Heart left ventricle (tissue), 16 donors: ENCODE measurements at places on chromosomes 6 and 20.

GRCh38 chr6:14707971-14708465 is 537.9 kb upstream of the JARID2 start:
- no peak for DNase-seq
- H3K36me3 ChIP-seq, result no peaks in the 10 kb centered on the region
- no peak overlapping the region for H3K4me3 ChIP-seq
- H3K27me3 ChIP-seq, result no peaks in the 10 kb centered on the region
- peaks cover 42% of the 10 kb centered on the region for H3K4me1 ChIP-seq
- no peak overlapping the region for H3K27ac ChIP-seq

DNA sequence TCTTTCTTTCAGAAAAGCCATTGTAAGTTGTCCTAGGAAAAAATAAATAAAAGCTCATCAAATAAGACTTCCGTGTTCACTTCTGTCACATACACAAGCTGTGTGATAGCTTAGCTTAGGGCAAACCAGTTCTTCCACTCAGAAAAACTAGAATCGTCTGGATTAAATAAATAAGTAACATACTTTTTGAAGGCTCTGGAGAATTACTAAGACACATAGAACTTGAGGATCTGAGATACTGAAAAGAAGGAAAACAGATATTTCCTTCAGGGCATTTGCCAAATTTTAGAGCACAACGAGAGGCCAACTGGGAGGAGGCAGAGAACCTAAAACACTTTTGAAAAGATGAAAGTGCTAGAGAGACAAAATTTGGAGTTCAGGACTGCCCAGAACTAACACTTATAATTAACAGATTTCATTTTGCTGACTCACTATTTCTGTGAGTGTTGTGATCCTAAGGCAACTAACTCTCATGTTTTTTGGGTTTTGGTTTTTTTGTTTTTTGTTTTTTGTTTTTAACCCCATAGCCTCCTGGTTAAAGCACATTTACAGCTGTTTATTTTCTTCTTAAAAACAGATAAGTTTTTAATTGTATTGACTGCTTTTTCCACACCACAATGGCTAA is 38.7 kb upstream of the THEMIS start:
- no peaks in the 10 kb centered on the region for H3K4me1 ChIP-seq
- no peak overlapping the region for H3K4me3 ChIP-seq
- no peaks in the 10 kb centered on the region for H3K36me3 ChIP-seq
- H3K27ac ChIP-seq, result no peak overlapping the region
- DNase-seq, result no peak

DNA sequence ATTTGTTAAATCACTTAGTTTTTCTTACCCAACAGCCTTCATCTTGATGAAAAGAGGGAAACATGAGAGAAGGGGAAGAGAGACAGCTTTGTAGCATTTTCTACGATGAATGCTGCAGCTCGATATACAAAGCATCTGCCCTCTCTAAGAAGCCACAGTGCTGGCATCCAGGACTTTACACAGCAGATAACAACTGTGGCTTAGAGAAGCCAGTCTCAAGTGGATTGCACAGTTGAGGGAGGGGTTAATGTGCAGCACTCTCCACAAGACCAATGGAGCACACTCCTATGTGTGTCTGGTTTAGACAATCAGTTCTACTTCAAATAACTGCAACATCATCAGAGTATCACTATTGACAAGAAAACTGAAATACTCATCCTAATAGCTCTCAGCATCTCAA is 5.8 kb downstream of the C6orf120 start:
- no peaks in the 10 kb centered on the region for H3K27me3 ChIP-seq
- H3K27ac ChIP-seq, result no peak overlapping the region
- H3K4me3 ChIP-seq, result no peak overlapping the region
- DNase-seq, result no peak

DNA sequence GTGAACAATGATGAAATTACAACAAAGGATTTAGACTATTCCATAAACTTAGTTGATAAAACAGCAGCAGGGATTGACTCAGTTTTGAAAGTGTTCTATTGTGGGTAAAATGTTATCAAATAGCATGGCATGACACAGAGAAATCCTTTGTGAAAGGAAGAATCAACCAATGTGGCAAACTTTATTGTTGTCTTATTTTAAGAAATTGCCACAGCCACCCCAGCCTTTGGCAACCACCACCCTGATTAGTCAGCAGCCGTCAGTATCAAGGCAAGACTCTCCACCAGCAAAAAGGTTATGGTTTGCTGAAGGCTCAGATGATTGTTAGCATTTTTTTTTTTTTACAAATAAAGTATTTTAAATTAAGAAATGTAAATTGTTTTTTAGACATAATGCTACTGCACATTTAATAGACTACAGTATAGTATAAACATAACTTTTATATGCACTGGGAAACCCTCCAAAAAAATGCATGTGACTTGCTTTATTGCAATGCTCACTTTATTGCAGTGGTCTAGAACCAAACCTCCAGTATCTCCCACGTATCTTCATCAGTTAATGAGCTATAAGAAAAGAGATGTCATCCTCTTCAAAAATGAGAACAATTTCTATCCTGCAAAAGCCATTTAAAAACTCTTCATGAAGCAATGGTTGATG is 162.7 kb downstream of the SOBP start:
- DNase-seq, result no peak
- H3K4me1 ChIP-seq, result peaks cover 6% of the 10 kb centered on the region
- H3K27me3 ChIP-seq, result no peaks in the 10 kb centered on the region
- no peak overlapping the region for H3K27ac ChIP-seq

DNA sequence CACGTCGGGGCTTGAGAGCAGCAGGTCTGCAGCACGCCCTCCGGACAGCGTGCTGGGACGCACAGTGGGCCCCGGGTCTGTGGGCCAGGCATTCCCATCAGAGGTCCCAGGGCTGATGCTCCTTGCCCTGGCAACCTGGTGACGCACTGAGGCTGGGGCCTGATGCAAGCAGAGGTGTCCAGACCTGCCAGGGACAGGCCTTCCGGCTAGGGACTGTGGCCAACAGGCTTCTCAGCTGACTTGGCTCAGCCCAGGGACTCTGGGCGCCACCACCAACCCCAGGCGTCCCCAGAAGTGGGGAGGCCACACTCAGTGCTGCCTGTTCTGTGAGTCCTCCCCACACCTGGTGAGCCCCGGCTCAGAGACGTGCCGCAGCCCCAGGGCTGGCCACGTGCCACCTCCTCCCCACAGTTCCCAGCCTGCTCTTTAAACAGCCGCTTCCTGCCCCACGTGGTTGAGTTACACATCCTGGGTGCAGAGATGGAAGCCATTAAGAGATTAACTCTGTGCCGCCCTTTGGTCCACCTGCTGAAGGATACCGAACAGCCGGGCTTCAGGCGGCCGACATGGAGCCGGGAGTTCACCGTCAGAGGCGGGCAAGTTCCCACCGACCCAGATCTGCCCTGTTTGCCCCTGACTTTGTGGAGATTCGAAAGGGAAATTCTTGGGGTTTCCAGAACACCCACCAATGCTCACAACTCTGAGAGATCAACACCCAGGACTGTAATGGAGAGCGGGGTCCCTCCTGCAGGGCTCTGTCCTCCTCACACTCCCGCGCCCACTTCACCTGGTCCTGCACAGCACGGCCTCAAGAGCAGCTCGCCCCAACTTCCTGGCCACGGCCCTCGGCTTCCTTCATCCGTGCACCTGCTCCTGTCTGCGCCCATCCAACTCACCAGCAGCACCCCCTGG is 37.6 kb upstream of the ZBP1 start:
- H3K4me3 ChIP-seq, result no peak overlapping the region
- no peaks in the 10 kb centered on the region for H3K27me3 ChIP-seq
- H3K36me3 ChIP-seq, result peaks cover 23% of the 10 kb centered on the region
- peak overlapping the region; percentile 27 for H3K27ac ChIP-seq
- DNase-seq, result peak; percentile 58
- H3K4me1 ChIP-seq, result no peaks in the 10 kb centered on the region

DNA sequence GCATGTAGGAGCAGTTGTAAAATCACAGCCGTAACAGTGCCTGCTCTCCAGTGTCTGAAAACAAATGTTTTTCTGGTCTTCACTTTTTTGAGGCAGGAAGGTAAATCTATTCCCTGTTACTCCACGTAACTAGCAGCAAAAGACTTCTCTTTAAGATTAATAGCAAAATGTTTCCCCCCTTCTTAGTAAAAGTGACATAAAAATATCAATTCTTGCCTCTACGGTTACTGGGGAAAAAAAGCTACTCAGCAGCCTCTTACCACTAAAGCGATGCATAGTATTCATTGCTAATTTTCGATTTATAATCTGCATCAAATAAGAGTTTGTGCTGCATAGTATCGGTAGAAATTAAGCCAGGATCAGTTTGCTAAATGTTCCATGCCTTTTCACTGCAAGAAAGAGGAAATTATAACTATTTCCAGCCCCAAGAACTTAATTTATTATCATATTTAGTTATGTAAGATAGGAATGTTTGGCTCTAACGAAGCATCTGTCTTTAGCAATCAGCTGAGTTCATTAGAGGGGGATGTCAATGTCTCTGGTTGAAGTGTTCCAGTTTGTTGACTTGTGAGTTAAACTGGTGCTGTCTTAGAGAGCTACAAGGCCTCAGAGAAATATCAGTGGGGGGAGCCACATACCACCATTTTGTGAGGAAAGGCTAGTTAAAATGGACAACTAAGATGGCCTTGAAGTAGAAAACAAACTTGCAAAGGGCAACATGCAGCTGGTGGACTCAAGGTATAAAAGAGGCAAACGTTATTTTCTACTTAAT is 617 bp upstream of the TSPYL1 start:
- peaks cover 60% of the 10 kb centered on the region for H3K4me1 ChIP-seq
- no peak for DNase-seq
- H3K36me3 ChIP-seq, result peaks cover 5% of the 10 kb centered on the region

DNA sequence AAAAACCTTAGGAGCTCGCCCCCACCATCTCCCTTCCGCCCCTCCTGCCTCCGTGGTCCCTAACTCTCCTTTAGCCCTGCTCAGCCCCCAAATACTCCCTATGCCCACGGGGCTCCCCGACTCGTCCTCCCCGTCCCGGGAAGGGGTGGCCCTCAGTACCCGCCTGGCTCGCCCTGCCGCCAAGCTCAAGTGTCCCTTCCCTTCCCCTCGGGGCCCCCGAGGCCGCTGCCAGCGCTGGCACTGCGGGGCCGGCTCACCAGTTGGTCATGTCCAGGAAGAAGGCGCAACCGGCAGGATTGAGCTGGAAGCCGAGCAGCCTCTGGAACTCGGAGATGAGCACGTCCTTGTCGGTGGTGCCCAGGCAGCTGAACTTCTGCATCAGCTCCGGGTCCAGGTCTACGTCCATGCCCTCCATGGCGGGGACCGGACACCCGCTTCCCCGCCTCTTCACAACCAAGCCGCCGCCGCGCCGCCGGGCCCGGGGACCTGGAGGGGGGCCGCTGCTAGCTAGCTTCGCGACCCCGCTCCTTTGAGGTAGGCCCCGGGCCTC is 303 bp downstream of the ILRUN start:
- DNase-seq, result peak; percentile 72
- H3K27me3 ChIP-seq, result no peaks in the 10 kb centered on the region
- H3K27ac ChIP-seq, result peak overlapping the region; percentile 97
- peak overlapping the region; percentile 91 for H3K4me3 ChIP-seq
- H3K36me3 ChIP-seq, result no peaks in the 10 kb centered on the region
- H3K4me1 ChIP-seq, result peaks cover 22% of the 10 kb centered on the region

DNA sequence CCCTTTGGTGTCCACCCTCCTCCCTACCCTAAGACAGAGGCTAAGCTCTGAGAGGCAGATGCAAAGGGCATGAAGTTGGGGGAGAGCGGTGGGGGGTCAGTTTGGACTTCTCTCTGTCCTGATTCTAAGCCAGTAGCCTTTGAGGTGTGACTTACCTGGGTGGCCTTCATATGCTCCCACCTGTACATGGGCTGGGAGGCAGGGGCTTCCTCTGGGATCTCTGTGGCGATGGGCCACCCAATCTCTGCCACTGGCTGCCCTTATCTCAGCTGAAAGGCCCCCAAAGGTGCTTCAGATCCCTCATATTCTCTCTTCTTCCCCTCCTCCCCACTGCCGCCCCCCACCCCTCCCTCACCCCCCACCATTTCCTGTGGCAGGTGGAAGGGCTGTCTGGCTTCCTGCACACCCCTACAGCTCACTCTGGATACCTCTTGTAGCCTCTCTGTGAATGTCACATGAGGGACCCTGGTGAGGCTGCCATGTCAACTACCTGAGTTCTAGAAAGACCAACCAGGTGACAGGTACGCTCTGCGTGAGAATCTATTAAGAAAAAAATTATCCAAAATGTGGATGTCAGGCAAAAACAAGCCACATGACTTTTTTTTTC is 34.0 kb downstream of the PNLDC1 start:
- no peak for DNase-seq
- H3K4me3 ChIP-seq, result no peak overlapping the region
- H3K27ac ChIP-seq, result no peak overlapping the region
- H3K27me3 ChIP-seq, result no peaks in the 10 kb centered on the region
- peaks cover 15% of the 10 kb centered on the region for H3K4me1 ChIP-seq

- no peaks in the 10 kb centered on the region for H3K4me1 ChIP-seq
- no peaks in the 10 kb centered on the region for H3K36me3 ChIP-seq
- no peaks in the 10 kb centered on the region for H3K27me3 ChIP-seq
- H3K27ac ChIP-seq, result no peak overlapping the region
- no peak overlapping the region for H3K4me3 ChIP-seq
- DNase-seq, result no peak
Observed at GRCh38 chr6:63066055-63066704, 145.1 kb upstream of the FKBP1C start.

GRCh38 chr6:33497157-33497556 is 42.8 kb downstream of the ZBTB9 start:
- H3K27ac ChIP-seq, result no peak overlapping the region
- H3K36me3 ChIP-seq, result no peaks in the 10 kb centered on the region
- H3K27me3 ChIP-seq, result no peaks in the 10 kb centered on the region
- no peaks in the 10 kb centered on the region for H3K4me1 ChIP-seq

DNA sequence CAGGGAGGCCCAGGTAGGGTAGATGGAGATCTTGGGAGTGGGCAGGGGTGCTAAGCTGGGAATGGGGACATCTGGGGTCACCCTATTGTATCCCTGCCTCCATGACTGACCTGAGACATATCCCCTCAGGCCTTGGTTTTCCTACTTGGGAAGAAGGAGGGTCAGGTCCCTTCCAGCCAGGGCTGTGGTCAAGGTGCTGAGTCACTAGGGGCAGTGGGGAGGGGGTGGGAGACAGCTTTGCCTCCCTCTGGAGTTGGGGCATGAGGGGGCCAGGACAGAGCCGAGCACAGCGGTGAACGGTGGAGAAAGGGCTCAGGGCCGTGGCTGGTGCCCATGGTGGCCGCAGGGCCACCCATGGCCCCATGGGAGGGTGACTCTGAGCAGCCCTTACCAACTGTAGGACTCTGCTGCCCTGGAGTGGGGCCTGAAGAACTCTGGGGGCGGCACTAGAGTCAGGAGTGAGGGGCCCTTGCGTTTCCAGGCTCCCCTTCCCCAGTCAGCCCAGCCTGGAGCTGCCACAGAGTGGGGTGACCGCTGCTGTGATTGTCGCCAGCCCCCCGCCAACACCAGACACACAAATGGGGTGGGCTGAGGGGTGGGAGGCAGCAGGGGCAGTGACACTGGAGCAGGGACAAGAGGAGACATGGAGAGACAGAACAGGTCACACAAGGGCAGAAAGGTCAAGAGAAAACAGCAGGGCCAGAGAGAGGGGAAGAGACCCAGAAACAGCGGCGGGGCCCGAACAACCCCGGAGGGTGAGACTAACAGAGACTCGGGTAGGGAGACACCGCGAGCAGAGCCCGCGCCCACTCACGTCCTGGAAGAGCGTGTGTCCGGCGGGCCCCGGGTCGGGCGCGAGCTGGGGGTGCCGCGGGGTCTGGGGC is 576 bp downstream of the NECAB3 start:
- no peaks in the 10 kb centered on the region for H3K27me3 ChIP-seq
- peak overlapping the region; percentile 88 for H3K27ac ChIP-seq
- H3K4me3 ChIP-seq, result peak overlapping the region; percentile 69
- H3K36me3 ChIP-seq, result peaks cover 24% of the 10 kb centered on the region
- peaks cover 36% of the 10 kb centered on the region for H3K4me1 ChIP-seq

- H3K36me3 ChIP-seq, result no peaks in the 10 kb centered on the region
- H3K4me3 ChIP-seq, result no peak overlapping the region
- DNase-seq, result no peak
- H3K27ac ChIP-seq, result no peak overlapping the region
- no peaks in the 10 kb centered on the region for H3K27me3 ChIP-seq
- H3K4me1 ChIP-seq, result no peaks in the 10 kb centered on the region
Observed at GRCh38 chr20:15059438-15059837, 722.0 kb upstream of the FLRT3 start.
